ENCODE measurements at places on chromosomes 7 and 10. TPM values are rescaled to one million over a fixed set of nuclear protein-coding genes. Genes with fewer than 3 reads are reported as not detected.

CEP55 gene
- polyA plus RNA-seq, result 17.7 TPM

ASB10 gene
- not detected for polyA plus RNA-seq

PIP4K2A gene
- polyA plus RNA-seq, result 15.5 TPM

BLNK gene
- 4.4 TPM for polyA plus RNA-seq

CYP2C9 gene
- polyA plus RNA-seq, result not detected

CALD1 gene
- polyA plus RNA-seq, result 229 TPM

PLA2G12B gene
- polyA plus RNA-seq, result not detected

EFCAB10 gene
- polyA plus RNA-seq, result not detected

HTR7 gene
- 12.7 TPM for polyA plus RNA-seq

SPDYE8 gene
- not detected for polyA plus RNA-seq

ADAM12 gene
- polyA plus RNA-seq, result 0.07 TPM

SGMS1 gene
- 16.3 TPM for polyA plus RNA-seq

TBX20 gene
- not detected for polyA plus RNA-seq

CPEB3 gene
- polyA plus RNA-seq, result 0.39 TPM

RADIL gene
- polyA plus RNA-seq, result not detected

FOXI2 gene
- not detected for polyA plus RNA-seq

DPYSL4 gene
- 7.4 TPM for polyA plus RNA-seq

PRR15 gene
- polyA plus RNA-seq, result 1.8 TPM

PALD1 gene
- 0.72 TPM for polyA plus RNA-seq

- DNase-seq, result no peak
Observed at GRCh38 chr7:117014099-117014656, 60.9 kb downstream of the ST7 start.

DNA sequence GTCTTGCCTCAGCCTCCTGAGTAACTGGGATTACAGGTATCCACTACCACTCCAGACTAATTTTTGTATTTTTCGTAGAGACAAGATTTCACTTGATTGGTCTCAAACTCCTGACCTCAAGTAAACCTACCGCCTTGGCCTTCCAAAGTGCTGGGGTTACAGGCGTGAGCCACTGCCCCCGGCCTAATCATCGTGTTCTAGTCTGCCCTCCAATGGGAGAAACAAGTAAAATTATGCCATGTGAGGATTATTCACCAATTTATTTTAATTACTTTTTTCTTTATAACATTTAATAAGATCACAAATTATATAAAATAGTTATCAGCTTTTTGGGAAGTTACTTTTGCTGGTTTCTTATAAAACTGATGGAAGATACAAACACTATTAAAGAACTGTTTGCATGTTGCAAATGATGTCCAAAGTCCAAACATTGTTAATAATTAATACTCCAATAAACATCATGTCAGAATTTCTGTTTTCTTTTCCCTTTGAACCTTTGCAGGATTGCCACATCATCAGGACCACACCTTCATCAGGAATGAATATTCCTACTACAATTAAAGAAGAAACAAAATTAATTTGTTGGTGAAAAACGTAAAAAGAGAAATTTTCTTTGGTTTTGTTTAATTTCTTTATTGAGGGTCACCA, 786 bp upstream of the AKR1C4 start:
- no peak for DNase-seq

- no peak for DNase-seq
Observed at GRCh38 chr7:6701860-6702259, 4.9 kb downstream of the ZNF12 start.

DNA sequence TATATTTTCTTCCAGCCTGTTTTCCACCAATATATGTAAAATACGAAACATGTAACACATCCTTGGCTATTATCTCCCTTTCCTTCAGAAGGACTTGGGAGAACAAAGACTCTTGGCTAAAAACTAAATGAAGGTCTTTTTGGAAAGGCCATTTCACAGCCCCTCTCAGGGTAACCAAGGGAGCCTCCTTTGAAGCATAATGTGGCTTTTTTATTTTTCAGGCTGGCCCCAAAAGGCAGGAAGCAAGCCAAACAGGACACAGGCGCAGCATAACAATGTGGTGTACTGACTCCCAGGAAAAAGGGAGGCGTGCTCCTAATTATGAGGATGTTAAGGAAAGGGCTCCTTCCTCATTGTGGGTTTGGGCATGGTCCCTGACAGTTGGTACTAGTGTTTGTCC, 30.3 kb upstream of the CCSER2 start:
- DNase-seq, result no peak

GRCh38 chr7:16646472-16647072, 591 bp downstream of the BZW2 start:
- DNase-seq, result no peak

GRCh38 chr7:153034791-153035190, 275.2 kb downstream of the ACTR3B start:
- no peak for DNase-seq

- no peak for DNase-seq
Observed at GRCh38 chr10:79407811-79408795, 37.3 kb downstream of the ZCCHC24 start.

DNA sequence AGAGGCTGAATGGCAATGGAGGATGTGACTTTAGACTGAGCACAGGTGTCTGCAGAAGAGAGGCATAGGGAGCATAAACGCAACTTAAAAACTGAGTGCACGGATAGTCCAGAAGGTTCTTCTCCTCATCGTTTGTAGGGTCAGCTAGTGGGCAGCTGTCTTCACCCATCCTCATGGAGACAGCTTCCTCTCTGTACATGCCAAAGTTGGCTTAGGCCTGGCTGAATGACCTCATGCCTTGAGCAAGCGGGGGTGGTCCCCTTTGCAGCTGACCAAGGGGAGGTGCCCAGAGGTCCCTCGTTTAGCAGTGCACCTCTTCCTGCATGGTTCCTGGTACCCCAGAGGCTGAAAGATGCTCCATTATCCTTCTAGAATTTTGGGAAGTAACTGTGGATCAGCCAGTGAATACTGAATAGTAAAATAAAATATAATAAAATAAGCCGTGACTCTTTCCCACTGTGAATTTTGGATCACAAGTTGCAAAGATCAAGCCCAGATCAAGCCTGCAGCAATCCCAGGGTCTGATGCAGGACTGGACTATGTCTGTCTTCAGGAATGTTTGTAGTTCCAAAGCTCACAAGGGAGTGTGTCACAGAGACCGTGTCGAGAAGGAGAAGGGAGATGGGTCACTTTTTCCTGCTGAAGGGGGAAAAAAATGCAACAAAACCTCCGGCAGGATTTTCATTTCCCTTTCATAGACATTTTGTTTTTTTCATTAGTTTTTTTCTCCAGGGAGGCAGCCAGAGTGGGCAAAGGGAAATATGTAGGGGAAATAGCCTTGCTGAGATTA, 295.3 kb upstream of the MKI67 start:
- no peak for DNase-seq

GRCh38 chr10:126425032-126425431, 36.8 kb upstream of the ADAM12 start:
- no peak for DNase-seq

DNA sequence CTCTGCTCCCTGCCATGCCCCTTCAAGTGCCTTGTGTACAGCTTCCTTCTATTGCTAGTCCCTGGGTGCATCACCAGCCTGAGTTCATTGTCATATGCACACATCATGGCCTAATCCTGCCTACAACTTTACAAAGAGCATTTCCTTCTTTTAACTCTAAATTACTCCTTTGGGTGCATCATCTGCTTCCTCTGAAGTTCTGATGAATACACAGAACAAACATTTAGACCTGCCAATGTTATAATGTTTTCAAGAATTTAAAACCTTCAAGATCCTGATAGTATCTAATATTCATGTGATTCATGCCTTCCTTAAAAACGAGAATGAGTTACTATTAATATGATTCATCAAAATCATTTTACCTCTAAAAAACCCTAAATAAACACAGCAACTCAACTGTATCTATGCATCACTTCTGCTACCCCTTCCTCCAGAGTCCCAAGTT, 357.1 kb downstream of the MAGI2 start:
- no peak for DNase-seq

- no peak for DNase-seq
Observed at GRCh38 chr7:4072161-4072925, 609.8 kb upstream of the FOXK1 start.

- no peak for DNase-seq
Observed at GRCh38 chr7:78777829-78778228, 675.6 kb downstream of the MAGI2 start.

GRCh38 chr10:97888641-97889262, 39.1 kb downstream of the GOLGA7B start:
- DNase-seq, result peak; percentile 50

GRCh38 chr10:126099366-126099765, 203.0 kb downstream of the FANK1 start:
- no peak for DNase-seq

GRCh38 chr7:93799750-93800357, 90.7 kb downstream of the TFPI2 start:
- no peak for DNase-seq

DNA sequence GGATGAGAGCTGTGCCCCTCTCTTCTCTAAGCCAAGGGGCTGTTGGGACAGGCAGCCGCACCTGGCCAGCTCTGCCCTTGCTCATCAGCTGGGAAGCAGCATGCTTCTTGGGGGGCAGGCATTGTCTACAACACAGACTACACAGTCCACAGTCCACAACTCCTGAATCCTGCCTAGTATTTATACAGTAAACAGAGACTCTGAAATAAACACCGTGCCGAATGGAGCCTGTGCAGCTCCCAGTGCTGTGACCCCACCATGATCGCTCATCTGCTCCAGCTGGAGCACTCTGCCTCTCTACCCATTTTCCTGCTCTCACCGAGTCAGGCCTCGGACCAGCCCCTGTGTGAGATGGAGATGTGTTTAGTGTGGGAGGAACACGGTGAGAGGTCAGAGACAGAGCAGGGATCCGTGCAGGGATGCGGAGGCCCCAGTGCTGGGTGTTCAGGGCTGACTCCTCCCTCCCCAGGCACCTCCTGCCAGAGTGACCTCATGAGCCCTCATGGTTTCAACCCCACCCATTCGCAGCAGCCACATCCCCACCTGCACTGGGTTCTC, 608.0 kb downstream of the DNAJB6 start:
- DNase-seq, result no peak

DNA sequence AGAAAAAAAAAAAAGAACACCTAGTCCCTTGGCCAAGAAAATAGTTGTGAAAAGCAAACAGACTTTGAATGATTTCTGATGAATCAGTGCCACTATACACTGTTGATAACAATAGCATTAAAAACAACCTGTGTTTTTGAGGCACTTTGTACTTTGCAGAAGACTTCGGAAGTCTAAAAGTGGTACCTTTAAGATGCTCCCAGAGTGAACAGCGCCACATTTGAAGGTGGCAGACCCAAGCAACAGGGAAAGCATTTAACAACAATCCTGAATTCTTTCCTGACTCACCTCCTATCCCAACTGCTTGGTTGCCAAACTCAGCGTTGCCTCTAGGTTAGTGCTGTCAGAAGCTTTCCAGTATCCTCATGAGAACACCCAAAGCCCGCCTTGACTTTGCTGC, 102.5 kb upstream of the CCDC6 start:
- no peak for DNase-seq

DNA sequence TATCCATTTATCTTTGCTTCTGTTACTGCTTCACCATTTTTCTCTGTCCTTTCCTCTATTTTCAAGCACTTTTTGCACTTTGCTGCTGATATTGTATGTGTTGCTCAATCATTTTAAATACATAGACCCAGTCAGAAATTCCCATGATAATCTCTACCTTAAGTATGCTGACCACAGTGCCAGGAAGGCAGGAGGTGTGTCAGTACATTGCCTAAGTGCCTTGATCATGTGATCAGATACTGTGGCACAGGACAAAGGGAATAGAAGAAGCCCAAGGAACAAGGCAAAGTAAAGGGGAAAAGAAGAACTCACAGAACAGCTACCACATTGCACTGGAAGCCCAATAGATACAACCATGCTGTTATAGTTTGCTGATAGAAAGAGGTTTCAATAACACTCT, 53.7 kb upstream of the CD36 start:
- DNase-seq, result no peak

GRCh38 chr10:84076047-84076388, 63.3 kb upstream of the GHITM start:
- no peak for DNase-seq

GRCh38 chr10:88987840-88988239, 2.8 kb upstream of the FAS start:
- no peak for DNase-seq

DNA sequence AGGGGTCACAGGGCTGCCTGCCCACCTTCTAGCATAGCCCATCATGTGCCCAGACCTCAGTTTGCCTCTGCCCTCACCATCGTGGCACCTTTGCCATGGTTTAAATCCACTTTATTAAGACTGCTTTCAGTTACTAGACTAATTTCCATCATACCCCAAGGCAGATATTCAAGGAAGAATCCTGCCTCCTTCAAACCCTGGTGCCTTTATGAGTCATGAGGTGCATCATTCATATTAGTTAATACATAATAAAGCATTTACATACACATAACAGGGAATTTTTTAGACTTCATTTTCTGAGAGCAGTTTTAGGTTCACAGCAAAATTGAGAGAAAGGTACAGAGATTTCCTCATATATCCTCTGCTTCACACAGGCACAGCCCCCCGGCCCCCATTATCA, 62.8 kb downstream of the CXCL12 start:
- DNase-seq, result no peak

- no peak for DNase-seq
Observed at GRCh38 chr10:24857031-24857725, 95.2 kb downstream of the PRTFDC1 start.

- DNase-seq, result no peak
Observed at GRCh38 chr10:103839872-103840739, 15.3 kb downstream of the SH3PXD2A start.

DNA sequence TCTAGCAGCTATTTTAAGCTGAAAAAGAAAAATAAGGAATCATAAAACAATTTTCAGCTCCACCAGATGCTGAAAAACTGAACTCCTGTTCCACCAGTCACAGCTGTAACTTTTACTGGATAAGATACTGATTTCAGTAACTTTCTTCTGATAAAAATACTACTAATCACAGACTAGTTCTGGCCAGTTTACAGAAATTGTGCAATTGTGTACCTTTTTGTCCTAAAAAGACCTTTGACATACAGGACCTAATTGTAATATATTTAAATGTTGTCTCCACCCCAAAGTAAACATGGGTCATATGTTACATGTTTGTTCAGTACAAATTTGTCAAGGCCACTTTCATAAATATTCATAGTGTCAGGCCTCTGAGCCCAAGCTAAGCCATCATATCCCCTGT, 27.1 kb upstream of the PIP start:
- DNase-seq, result no peak

All from keratinocyte (primary cell).